ENCODE measurements at places on chromosomes 3 and 15.

- no peak for DNase-seq
Observed at GRCh38 chr15:25832158-25832557, 31.0 kb downstream of the ATP10A start.

DNA sequence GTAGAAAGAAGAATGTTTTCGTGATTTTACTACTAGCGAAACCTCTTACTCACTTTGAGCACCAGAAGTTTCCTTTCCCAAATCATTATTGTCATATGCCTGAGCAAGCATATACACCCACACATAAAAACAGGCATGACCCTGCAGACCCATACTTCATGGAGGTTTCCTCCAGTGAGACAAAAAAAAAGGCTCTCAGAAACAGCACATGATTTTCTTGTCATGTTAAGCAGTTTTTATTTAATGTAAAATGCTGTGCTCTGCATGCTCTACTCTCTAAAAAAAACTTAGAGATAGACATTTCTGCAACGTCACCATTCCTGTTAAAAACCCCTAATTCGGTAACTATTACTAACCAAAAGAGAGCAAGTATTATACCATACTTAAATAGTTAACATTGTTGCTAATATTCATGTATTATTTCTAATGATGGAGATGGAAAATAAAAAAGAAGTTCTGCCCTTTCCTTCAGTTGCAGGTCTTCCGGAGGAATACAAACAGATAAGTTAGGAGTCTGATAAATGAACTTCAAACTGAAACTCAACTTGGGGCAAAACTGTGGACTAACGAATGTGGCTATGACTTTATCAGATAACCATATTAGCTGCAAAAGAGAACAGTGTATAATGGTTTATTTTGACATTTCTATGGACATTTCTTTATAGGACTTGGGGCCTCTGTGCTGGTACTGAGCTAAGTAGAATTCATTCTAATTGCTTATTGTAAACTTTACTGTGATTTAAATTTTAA, 15.9 kb downstream of the CD200R1 start:
- no peak for DNase-seq

- no peak for DNase-seq
Observed at GRCh38 chr3:45807681-45808540, 11.6 kb upstream of the SLC6A20 start.

GRCh38 chr15:96330064-96330449, 443 bp upstream of the NR2F2 start:
- DNase-seq: no peak

DNA sequence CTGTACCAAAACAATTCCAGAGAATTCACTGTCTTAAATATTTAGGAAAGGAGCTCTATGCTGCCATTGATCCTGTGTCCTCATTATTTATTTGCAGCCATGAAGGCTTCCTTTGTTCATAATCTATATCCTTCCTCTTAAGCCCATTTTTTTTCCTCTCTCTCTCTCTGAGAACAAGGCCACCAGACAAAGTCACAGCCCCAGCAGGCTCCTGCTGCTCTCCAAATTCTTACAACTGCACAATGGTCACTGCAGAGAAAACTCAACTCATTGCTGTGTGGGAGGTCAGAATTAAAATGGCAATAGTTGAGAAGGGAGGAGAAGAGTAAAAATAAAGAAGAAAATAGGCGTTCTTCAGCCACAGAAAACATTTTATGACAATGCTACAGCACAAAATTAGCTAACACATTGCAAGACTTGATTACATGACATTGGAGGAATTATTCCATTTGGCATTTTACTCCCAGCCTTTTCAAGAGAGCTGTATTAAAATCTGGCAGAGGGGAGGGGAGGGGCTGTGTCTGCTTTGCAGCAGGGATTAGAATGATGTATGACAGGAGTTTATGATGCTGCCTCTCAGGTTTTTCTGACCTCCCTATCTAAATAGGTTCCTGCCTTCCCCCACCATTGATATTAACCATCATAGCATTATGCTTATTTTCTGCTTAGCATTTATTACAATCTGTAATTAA, 399.7 kb upstream of the THBS1 start:
- DNase-seq: no peak

GRCh38 chr3:183775781-183776180, 49.6 kb downstream of the MAP6D1 start:
- DNase-seq: no peak

GRCh38 chr3:65914740-65915367, 123.9 kb downstream of the MAGI1 start:
- no peak for DNase-seq

DNA sequence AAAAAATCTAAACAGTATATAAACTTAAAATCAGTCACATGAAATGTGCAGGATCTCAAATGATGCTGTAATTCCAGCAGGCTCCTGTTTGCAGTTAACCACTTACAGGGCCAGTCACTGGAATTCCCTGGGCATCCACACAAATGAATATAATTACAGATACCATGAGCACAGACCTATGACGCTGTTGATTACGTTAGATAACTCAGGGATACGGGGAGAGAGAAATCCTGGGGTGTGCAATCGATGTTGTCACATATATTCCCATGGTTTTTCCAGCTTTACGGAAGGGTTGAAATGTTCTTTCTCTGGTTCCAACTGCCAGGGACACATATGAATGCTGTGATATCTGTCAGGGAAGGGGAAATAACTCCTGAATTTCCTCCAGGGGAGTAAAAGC, 100.8 kb downstream of the RORA start:
- no peak for DNase-seq

DNA sequence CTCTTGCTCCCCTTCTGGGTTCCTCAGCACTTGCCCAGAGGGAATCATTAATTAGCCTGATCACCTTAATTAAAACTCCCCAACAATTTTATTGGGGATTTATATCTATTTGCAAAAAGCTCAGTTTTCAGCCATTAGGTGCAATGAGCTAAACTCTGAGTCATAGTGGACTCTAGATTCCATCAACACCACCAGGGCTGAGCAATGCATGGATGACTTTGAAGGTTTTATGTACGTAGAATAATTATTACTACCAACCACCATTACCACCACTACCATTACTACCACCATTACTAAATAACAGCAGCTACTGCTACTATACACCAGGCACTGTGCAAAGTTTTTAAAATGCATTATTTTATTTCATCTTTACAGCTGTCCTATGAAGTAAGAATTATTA, 81.2 kb downstream of the ZNF621 start:
- DNase-seq: no peak

DNA sequence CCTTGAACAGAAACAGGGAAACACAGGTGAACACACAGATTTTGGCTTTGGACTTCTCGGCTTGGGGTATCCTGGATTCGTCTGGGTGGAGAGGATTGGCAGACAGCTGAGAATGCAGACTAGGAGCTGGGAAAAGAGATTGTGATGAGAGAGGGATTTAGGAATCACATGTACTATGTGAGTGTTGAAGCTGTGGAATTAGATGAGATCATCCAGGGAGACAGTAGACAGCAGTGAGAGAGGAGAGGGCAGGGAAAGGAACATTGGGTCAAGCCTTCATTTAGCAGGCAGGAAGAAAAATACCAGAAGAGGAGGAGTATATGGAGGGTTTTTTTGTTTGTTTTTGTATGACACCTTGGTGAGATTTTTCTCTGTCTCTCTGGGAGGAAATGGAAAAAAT, 262.1 kb upstream of the TBL1XR1 start:
- no peak for DNase-seq

DNA sequence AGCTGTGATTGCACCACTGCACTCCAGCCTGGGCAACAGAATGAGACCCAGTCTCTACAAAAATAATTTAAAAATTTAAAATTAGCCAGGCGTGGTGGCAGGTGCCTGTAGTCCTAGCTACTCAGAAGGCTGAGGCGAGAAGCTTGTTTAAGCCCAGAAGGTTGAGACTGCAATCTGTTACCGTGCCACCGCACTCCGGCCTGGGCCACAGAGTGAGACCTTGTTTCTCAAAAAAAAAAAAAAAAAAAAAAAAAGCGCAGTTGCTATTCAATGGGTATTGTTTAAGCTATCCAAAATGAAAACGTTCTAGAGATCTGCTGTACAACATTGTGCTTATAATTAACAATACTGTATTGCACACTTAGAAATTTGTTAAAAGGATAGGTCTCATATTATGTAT, 24.0 kb downstream of the ZNF148 start:
- no peak for DNase-seq

- DNase-seq: no peak
Observed at GRCh38 chr3:176587089-176587488, 610.2 kb downstream of the TBL1XR1 start.

DNA sequence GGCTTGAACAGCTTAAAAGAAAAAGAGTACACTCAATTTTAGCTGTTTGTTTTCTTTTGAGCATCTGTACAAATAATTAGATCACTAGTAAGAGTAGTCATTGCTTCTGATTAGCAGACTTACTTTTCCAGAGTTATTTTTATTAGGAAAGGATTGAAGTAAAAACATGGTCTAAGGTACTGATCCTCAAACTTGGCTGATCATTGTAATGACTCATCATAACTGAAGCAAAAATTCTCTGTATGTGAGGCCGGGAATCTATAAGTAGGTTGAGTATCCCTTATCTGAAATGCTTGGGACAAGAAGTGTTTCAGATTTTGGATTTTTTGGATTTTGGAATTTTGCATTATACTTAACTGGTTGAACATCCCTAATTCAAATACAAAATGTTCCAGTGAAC, 12.4 kb downstream of the NMD3 start:
- DNase-seq: no peak

- DNase-seq: no peak
Observed at GRCh38 chr15:95486224-95486623, 844.3 kb upstream of the NR2F2 start.

DNA sequence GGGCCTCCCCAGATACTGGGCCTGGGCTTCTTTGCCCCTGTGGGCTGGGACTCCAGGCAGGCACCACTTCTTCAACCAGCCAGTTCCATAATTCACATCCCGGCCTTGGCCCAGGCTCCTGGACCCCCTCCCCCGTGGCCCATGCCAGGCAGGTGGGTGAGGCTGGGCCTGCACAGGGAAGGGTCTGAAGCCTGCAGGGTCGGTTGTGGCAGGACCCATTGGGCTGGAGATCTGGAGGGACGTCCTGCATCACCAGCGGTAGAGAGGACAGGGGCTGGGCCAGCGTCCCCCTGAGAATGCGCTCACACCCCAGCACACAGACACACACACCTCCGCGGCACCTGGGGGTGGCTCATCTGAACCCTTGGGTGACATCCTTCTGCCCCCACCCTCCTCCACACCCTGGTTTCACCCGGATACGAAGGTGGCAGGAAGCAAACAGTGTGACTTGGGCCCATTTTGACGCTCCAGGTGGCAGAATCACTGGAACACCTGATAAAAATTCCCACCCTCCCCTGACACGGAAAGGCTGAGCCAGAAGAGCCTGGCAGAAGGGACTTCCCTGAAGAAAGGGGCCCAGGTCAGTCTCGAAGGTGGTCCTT, 15.4 kb downstream of the ZDHHC19 start:
- DNase-seq: no peak

GRCh38 chr3:93924491-93924890, 49.2 kb downstream of the PROS1 start:
- no peak for DNase-seq

GRCh38 chr3:139187154-139187553, 142.5 kb upstream of the PRR23C start:
- no peak for DNase-seq

DNA sequence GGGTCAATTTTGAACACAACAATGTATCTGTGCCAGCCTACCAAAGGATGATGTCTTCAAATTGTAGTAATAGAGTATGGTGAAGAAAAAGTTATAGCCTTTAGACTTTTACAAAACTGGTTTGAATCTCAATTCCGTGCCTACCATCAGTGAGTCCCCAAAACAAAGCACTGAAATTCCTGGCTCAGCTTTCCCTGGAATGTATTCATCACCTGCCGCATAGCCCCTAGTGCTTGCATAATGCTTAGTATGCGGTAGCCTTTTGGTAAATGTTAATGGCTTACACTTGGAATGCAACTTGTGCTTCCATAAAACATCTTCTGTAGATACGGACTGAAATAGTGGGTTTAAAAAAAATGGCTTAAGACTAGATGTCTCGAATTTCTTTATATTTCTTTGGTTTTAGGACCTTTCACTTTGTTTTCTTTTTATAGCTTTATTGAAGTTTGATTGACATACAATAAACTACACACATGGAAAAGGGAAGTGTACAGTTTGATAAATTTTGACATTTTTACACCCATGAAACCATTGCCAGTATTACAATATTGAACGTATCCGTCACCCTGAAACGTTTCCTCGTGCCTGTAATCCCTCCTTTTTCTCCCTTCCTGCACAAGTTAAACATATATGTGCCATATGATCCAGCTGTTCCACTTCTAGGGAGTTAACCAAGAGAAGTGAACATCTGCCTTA, 12.1 kb downstream of the SACM1L start:
- no peak for DNase-seq

DNA sequence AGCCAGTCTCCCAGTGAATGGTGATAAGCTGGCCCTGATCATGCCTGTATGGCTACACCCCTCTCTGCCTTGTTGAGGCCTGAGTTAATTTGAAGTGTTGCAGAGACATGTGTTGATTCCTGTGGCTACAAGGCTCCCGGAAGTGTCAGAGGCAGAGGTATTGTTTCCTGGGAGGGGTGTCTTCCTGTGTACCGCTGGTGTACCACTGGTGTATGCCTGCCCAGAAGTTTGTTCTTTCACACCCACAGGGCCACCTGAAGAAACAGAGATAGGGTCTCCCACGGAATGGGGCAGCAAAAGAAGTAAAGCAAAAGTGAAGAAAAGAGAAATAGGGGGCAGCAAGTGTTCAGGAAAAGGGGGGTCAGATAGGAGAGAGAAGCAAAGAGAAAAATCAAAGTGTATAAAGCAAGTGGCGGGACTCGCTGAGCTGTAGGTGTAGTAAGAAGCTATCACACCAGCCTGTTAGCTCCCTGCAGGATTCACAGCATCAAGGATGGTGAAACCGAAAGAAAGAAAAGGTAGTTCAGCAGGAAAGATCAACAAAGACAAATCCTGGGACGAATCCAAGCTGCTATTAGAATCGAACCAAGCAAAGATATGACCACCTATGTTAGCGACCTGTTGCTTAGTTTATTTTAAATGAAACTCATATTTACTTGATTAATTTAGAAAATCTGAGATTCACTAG, 36.6 kb upstream of the CD47 start:
- no peak for DNase-seq

DNA sequence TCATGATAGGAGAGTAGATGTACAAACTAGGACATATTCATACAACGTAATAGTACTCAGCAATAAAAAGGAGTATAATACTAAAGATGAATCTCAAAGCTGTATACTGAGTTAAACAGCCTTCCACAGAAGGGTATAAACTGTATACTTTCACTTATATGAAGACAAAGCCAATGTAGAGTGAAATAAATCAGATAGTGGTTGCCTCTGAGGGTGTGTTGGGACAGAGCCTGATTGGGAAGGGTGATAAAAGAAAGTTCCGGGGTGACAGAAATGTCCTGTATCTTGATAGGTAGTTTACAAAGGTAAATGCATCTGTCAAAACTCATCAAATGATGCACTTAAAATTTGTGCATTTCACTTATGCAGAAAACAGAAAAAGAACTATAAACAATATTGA, 122.5 kb downstream of the ADAM10 start:
- no peak for DNase-seq

GRCh38 chr15:26971271-26972018, 464 bp downstream of the GABRG3 start:
- DNase-seq: no peak

GRCh38 chr3:30567139-30567753, 39.2 kb upstream of the TGFBR2 start:
- DNase-seq: no peak

- DNase-seq: no peak
Observed at GRCh38 chr3:178385280-178385952, 150.8 kb upstream of the KCNMB2 start.

- DNase-seq: no peak
Observed at GRCh38 chr3:72309661-72310418, 524.9 kb upstream of the PROK2 start.

Data from SIG-M5 (cell line).